ENCODE measurements at places on chromosomes 12 and 14.

- DNase-seq, result no peak
Measured at GRCh38 chr12:48943221-48943620, 14.1 kb downstream of the ARF3 start.

- DNase-seq, result no peak
Measured at GRCh38 chr14:67221248-67221981, 19.8 kb upstream of the PALS1 start.

DNA sequence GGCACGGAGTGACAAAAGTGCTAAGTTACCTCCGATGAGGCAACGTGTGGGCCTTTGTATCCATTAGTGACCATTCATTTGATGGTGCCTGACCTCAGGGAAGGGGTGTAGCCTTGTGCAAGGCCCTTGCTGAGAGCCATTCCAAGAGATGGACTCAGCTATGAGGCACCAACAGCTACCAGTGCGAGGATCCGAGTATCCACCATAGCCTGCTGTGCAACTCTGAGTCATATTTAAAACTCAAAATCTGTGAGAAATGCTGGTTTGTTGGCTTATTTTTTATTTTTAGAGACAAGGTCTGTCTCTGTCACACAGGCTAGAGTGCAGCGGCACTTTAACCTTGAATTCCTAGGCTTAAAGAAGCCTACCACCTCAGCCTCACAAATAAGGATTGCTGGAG, 25.1 kb upstream of the WNK1 start:
- DNase-seq, result no peak

DNA sequence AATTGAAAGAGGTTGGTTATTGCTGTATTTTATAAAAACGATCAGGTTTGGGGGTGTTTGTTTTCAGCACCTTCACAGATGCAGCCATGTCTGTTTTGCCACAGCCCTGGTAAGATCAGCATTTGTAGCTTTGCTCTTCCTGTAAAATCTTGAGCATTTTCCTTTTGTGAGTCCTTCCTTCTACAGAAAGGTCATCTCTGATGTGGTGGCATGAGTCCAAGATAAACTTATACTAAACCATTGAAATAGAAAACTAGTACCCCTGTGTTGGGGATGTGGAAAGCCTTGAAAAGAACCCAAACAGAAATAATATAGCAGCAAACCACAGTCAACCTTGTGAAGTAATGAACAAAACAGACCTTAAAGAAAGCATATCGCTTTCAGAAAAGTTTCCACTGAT, 85.5 kb downstream of the TGFB3 start:
- no peak for DNase-seq

DNA sequence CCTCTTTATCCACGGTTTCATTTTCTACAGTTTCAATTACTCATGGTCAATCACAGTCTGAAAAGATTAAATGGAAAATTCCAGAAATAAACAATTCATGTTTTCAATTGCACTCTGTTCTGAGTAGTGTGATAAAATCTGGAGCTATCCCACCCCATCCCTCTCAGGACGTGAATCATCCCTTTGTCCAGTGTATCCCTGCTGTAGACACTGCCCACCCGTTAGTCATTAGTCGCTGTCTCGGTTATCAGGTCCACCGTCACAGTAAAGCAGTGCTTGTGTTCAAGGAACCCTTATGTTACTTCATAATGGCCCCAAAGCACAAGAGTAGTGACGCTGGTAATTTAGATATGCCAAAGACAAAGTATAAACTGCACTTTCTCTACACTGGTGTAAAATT, 141.0 kb upstream of the LMNTD1 start:
- DNase-seq, result no peak

GRCh38 chr12:50537538-50537919, 32.7 kb downstream of the DIP2B start:
- no peak for DNase-seq

DNA sequence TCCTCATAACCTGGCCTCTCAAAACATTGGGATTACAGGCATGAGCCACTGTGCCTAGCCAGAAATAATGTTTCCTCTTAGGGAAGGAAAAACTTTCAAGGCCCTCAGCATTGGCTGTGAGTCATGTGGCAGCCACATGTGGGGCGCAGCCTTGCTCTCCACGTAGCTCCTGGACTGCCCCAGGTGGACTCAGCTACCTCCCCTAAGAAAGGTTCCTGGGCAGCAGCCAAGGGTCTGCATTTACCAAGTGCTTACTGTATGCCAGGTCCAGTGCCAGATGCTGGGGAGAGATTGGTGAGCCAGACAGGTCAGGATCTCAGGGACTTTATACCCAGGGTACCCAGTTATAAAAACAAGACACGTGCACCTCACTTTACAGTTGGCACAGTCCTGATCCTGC, 3.7 kb upstream of the TRPV4 start:
- DNase-seq, result no peak

GRCh38 chr12:124771462-124772288, 92.0 kb downstream of the SCARB1 start:
- DNase-seq, result peak; percentile 74

DNA sequence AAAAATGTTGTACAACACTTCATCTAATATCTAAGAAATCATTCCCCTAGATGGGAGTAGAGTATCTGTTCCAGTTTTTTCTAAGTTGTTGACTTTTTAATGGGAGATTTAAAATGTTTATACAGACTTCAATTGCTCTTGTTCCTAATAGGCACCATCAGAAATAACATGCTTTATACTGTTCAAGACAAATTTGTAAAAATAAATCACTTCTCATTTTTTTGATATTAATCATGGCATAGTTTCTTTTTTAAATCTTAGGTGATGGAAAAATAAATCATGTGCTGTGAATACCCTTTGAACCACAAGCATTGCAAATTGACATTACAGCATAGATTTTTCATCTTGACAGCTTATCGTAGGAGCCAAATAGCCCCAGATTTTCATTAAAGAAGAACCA, 473.5 kb upstream of the MGAT4C start:
- DNase-seq, result no peak

DNA sequence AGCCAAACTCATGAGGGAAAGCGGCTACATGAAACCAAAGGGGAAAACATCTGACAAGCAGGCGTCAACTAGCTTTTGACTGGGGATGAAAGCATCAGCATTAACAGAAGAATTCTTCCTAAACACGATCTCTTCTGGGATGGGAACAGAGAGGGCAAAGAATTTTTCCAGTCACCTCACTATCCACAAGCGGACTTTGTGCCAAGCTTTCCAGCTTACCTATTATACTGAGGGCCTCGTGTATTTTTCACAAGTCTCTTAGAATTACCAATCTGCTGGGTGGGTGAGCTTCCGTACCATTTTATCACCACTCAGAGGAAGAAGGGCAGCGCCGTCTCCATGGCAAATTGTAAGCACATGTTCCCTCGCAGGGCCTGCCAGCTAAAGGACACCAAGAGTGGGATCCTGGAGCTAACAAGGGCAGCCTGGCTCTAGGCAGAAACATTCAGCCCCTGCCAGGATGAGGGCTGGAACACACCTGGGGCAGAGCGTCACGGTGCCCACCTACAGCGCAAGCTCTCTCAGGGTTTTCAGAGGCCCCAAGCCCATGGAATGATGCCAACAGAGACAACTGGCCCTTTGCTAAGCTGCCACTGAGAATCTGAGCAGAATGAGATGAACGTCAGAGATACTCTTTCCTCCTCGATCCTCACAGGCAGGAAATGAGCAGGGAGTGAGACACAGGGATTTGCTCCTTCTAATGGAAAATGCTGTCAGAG, 74.6 kb downstream of the CHGA start:
- DNase-seq, result no peak
